ENCODE measurements at places on chromosomes 16 and 17.

DNA sequence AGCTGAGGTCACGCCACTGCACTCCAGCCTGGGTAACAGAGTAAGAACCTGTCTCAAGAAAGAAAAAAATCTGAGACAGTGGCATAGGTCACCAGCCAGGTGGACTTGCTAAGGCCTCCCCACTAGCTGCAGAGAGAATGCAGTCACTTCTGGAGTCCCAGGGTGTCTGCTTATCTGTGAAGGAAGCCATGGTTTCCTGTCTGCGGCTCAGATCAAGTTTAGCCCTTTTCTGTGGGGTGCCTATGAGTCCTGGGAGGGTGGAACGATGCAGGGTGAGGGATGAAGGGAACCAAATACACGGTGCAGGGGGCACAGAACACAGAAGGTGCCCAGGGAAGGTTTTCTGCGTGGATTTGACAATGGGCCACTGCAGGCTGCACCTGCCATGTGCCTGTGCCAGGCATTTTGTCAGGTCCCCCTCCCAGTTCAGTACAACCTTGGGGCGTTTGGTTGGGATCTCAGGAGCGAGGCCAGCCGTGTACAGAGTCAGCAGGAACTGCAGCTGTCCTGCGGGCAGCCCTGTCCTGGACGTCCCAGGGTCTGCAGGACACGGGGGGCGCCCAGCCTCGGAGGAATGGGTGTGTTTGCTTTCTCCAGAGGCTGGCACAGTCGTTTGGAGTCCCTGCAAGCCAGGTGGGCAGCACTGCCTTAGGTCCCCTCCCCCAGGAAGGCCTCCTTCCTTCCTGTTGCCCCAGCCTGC is 41.8 kb downstream of the RAB11FIP4 start:
- DNase-seq: peak; percentile 31

DNA sequence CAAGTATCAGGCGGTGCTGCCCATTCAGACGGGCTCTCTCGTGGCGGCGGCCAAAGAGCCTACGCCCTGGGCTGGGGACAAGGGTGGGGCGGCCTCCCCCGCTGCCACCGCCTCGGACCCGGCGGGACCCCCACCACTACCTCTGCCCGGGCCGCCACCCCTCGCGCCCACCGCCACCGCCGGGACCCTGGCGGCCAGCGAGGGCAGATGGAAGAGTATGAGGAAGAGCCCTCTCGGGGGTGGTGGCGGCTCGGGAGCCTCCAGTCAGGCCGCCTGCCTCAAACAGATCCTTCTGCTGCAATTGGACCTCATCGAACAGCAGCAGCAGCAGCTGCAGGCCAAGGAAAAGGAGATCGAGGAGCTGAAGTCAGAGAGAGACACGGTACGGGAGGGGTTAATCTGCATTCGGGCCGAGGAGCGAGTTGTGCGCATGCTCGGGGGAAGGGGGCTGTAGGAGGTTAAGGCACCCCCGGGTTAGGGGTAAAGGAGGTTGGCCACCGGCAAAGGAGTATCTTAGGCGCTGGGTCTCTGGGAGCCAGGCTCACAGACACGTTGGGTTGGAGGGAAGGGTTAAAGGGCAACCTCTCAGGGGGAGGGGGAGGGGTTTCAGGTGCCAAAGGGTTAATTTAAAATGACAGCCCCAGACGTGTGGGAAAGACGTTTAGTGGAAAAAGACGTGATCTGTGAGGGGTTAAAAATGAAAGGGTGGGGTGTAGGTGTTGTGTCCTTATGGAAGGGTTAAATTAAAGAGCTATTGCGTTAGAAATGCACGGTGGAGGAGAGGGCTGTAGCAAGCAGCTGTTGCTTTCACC is 1.4 kb downstream of the MSL1 start:
- DNase-seq: peak; percentile 69

DNA sequence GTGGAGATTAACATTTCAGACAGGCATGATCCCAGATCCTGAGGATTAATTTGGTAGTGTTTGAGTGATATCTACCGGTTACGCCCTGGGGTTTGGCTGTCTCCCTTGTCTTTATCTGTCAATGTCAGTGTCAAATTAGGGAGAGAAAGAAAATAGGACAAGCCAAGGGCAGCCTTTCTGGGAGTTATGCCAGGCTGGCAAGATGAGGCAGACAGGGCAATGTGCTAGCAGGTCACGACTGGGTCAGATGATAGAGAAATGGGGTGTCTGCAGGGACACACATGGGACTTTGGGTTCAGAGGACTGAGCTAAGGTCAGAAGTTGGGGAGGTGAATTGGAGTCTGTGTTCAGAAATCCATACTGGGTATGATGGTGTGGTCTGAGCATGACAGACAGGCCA is 27.4 kb upstream of the LYRM9 start:
- DNase-seq: no peak

DNA sequence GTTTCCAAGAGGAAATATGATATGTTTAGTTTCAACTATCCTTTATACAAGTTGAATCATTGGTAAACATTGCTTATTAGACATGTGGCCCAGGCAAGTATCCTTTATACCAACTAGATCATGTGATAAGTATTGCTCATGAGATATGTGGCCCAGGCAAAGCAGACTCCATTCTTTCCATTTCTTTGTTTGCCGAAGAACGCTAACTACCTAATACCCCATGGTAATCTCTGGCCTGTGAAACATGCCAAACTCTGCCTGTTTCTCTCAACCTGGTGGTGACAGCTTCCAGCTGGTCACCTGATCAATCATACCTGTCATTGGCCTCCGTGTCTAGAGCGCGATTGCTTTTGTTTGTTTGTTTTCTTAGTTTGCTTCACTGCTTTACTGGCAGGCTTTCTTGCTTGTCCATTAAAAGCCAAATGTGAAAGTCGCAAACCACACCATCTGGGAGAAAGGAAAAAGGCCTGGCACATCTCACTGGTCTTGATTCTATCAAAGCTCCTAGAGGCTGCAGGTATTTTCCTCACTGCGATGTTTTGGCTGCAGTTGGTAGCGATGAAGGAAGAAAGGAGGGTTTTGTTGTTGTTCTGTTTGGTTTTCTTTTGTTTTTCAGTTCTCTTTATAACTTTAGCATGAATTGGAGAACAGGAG is 686.2 kb downstream of the KCNJ2 start:
- DNase-seq: no peak

GRCh38 chr17:7745748-7746470 is 28.4 kb downstream of the DNAH2 start:
- no peak for DNase-seq

All from CD8-positive, alpha-beta memory T cell (primary cell).